Urothelium cell line (cell line): ENCODE measurements at places on chromosomes 6 and 20.

GRCh38 chr6:134065706-134066105 lies 13.3 kb upstream of the SLC2A12 start:
- DNase-seq = peak; percentile 21

- DNase-seq = no peak
These were observed 1459.9 kb downstream of the GRIK2 start for GRCh38 chr6:102853249-102853955.

DNA sequence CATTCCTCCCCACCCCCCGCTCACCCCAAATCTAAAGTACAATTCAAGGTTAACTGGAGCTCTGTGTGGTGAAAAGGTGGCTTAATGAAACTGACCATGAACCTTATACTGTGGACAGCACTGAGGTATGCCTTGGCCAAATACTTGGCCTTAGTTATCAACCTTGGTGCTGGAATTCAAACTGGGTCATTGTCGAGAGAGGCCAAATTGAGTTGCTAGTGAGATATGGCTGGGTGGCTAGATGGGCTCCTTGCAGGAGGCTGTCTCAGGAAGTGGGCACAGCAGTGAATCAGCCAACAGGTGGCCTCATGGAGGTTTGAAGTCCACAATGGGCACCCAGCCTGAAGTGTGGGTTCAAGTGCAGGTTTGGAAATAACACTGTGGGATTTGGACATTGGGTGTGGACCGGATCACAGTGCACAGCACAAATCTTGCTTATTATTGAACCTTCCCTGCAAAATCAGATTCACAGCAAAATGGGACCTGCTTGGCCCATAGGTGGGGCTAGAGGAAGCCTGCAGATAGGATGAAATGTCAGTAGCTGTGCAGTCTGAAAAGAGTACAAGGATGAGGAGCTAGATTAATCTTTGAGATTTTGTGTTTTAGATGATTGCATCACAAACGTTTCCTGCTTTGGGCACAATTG lies 5.6 kb upstream of the BTBD3 start:
- DNase-seq = no peak

GRCh38 chr20:57374343-57374930 lies 16.8 kb upstream of the RBM38 start:
- DNase-seq = no peak

DNA sequence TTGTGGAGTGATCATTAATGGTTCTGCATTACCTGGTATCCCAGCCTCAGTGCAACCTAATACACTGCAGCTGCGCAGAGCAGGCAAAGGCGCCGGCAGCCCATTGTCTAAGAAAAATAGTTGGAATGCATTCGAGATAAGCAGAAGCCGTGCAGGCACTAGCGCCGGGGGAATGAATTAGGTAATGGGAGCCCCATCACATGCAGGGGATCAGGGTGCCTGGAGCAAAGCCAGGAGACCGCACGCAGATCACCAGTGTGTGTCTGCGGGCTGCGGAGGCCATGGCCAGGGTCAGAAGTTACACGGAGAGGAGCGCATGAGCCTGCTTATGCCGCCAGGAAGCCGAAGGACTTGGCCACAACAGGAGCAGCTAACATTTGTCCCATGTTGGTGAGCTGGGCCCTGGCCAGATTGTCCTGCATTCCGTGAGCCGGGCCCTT lies 156.8 kb downstream of the DLL1 start:
- DNase-seq = no peak

- no peak for DNase-seq
These were observed 7.3 kb upstream of the MRPS10 start for GRCh38 chr6:42225029-42225339.

GRCh38 chr6:110613356-110613755 lies 136.9 kb upstream of the SLC22A16 start:
- DNase-seq = no peak

DNA sequence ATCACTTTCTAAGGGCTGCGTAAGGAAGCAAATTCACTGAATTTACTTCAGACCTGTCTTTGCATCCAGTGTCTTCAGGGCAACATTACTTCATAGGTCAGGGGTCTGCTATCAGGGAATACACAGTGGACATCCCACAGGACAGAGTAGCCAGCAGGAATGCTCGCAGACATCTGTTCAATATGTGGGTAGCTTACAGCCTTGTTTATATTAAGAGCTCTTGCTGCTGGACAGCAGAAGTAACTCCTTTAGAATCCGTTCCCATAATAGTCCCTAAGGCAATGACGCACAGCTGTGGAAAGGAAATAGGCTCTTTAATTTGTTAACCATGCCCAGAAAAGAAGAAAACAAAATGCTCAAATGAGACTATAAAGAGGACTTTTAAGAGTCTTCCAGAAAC lies 198.7 kb downstream of the MOXD1 start:
- DNase-seq = no peak

DNA sequence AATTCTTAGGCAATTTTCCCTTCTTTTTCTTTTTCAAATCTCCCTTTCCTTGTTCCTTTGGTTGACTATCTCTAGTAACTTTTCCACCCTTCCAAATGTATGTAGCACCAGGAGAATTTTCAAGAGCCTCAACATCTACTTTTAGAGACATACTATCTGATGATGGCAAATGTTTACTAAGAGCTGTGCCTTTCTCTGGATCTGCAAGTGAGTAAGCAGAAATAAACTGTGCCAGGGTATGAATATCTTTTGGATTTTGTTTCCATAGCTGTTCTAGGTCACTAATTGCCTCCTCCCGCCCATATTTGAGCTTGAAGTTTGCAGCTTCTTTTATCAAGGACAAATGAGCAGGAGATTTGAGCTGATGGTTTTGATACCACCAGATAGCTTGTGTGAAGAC lies 69.5 kb downstream of the GTF2H5 start:
- no peak for DNase-seq

DNA sequence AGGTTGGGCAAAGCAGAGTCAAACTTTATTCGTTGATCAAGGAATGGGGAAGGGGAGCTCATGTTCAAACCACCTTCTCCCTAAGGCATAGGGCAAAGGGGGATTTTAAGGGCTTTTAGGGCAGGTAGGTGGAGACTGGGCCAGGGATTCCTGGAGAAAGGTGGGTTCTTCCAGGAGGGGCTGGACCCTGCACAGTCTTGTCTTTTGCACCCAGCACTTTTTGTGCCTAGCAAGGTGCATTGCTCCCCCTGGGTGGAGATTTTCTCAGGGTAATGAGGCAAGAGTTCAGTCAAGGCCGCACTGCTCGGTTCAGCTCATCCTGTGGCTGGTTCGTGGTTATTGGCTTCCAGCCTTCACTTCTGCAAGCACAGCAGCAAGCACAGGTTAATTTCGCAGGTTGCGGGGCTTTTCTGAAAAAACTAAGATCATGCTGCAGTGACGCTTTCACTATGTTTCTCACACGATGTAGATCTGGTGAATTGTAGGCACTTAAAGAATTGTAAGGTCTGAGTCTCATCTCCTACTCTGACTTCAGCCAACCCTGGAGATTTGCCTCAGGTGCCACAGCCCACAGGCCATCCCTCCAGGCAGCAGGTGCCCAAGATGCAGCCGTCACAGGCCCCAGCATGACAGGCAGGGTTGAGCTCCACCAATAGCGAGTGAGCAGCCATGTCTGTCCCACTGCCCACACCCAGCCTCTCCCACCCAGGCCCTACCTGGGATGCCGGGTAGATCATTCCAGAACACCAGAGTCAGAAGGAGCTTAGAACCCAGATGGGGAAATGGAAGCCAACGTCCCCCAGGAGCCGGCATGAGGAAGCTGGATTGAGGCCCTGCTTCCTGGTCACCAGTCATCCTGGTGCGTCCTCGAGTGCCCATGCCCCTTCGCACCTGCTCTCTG lies 37.1 kb downstream of the SUN5 start:
- no peak for DNase-seq

DNA sequence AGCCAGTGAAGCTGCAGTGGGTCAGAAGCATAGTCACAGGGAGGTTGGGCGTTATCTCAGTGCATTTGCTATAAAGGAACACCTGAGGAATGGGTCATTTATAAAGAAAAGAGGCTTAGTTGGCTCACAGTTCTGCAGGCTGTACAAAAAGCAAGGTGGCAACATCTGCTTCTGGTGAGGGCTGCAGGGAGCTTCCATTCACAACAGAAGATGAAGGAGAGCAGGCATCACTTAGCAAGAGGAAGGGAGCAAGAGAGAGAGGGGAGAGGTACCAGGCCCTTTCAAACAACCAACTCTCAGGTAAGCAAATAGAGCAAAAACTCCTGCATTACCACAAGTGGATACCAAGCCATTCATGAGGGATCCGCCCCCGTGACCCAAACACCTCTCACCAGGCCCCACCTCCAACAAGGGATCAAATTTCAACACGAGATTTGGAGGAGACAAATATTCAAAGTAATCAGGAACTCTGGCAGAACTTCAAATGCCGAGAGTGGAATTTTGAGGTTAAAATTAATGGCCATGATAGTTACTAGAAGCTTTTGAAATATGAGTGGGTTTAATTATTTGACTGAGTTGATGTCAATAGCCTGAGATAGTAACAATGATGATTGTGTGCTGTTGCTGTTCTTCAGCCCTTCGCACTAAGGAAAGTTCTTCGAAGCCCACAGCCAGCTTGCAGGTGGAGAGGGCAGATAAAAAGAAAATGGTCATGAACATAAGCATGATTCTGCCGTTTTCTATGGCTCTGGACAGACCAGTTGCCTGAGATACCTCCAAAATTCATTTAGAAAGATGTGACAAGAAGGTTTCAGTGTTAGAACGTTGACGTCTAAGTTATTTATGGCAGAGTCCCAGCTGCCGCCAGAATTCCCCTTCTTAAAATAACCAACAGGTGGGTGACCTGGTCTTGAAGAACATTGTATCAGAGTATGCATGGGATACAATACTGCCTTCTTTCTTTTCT lies 55.3 kb upstream of the ADTRP start:
- DNase-seq = no peak

DNA sequence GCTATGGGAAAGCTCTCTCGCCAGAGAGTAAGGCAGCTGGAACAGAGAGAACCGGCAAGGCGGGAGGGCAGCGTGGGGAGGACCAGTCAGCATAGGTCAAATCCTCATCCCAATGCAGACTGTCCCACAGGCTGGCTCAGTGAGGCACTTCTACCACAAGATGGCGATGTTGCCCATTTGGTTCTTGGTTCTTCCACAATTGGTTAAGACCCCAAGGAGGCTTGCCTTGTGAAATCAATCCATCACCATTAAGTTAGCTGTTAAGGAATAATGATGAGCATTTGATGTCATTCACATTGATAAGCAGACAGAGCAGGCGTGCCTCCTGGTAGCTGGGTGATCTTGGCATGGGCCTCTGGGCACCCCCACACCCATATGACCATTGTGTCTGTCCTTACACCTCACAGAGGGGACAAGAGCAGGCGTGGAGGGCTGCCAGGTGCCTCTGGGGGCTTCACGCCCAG lies 2.4 kb downstream of the CSTL1 start:
- DNase-seq = peak; percentile 79

DNA sequence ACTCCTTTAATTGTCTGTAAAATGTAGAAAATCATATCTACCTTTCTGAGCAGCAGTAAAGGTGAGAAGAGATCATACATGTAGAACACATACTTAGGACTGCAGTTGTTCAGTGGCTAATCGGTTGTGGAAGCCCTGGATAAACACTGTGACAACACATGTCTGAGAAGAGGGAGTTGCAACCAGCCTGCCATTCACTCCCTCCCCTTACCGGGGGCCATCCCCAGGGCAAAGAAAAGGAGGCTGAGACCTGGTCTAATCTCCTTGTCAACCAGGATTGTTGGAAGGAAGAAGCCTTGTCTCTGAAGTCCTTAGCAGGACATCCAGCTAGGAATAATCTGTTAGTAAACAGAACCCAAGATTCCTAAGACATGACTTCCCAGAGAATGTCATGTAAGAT lies 462.5 kb upstream of the AGPAT4 start:
- DNase-seq = no peak

DNA sequence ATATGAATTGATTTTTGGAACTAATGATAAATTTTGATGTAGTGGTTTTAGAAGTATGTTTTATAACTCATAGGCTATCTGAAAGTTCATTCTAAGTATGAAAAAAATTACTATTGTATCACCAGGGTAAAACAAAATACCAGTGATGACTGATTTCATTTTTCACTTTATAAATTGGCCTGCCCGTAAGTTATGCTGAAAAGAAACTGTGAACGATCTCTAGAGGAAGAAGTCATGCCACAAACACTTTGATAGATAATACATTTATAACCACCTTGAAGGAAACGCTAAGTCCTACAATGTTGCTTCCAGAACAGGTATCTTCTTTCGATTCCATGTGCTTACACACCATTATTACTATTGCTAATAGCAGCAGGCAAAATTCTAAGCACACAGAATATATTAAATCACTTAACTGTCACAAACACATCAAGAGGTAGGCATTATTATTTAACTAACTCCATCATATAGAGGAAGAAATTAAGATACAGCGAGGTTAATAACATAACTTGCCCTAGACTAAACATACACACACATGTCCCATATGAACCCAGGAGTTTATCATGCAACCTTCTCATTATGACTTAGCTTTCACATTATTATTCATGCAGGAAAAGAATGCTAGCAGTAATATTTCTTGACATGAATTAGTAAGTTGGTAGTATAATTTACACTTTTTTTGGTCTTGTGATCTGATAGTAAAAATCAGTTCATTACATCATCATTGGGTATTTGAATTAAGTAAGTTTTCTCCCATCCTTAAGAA lies 44.7 kb downstream of the RGS17 start:
- no peak for DNase-seq

DNA sequence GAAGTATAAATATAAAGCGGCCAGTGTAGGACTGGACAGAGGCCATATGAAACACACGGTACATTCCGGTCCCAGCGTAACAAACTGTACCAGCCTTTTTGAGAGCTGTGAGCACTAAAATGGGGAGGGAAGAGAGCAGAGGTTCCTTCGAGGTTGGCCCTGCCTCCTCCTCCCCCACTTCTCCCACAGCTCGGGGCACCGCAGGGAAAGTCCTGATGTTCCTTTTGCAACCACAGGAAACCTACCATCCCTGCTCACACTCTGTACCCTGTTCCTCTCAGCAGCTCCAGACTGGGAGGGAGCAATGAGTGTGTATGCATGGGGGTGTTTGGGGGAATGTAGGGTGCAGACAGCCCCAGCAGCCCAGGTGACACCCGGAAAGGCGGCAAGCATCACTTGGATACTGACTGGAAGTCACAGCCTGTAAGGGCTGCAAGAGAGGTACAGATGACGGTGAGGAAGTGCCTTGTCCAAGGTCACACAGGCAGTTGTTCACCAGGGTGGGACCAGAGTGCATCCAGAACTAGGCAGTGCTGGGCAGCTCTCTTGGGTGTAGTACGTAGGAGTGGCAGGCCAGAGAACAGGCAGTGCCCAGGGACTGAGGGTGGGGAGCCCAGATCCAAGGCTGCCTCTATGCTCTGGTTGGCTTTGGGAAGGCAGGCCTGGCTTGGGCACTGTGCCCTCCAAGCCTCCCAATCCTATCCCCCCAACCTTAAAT lies 11.0 kb upstream of the ARMC12 start:
- no peak for DNase-seq

DNA sequence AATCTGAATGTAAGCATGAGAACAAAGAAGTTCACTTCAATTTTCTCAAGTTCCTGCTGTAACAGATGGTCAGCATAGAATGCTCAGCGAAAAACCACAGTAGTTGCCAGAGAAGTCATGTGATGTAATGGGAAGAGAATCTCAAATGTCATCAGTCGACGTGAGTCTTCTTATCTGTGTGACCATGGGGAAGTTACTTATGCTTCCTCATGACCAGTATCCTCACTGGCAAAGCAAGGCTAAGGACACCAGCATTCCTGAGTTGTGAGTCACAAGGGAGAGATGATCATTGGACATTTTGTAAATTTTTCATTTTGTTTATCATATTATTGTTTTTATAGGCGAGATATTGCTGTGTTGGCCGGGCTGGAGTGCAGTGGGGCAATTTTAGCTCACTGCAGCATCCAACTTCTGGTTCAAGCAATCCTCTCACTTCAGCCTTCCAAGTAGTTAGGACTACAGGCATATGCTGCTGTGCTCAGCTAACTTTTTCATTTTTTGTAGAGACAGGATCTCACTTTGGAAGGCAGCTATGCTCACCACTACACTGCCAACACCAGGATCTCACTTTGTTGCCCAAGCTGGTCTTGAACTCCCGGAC lies 21.9 kb downstream of the SGK1 start:
- peak; percentile 84 for DNase-seq
